Trophoblast cell (in vitro differentiated cells and primary cell): ENCODE measurements at places on chromosomes 7 and 10.

DNA sequence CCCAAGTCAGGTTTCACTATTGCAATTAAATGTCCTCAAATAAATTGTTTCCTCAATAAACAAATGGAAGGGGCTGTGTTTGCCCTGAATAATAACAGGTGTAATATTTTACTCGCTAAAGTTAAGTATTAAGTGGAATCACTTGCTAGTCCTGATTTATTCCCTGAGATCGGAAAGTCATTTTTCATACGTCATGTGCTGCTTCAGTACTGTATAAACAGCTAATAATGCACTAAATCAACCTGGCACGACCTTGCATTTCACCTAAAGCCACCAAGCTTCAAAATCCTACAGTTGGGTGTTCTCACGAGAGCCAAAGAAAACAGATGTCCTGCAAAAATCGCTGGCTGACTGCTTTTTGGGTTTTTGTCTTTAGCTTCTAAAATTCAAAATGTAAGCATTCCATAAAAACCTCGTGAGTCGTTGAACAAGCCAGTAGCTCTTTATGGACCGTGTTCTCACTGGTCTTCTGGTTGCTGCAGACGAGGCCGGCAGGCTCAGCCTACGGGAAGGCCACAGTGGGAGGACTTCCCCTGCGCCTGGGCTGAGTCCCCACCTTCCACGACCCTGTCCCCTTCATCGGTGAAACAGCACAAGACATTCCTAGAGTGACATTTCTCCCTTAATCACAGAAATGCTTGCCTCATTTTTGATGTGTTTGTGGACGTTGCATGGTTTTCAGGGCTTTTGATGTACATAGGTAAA is 17.9 kb upstream of the MNX1 start:
- peaks cover 25% of the 10 kb centered on the region for H3K27me3 ChIP-seq
- no peak for DNase-seq
- no peak overlapping the region for H3K27ac ChIP-seq
- no peaks in the 10 kb centered on the region for H3K36me3 ChIP-seq
- no peaks in the 10 kb centered on the region for H3K4me1 ChIP-seq

DNA sequence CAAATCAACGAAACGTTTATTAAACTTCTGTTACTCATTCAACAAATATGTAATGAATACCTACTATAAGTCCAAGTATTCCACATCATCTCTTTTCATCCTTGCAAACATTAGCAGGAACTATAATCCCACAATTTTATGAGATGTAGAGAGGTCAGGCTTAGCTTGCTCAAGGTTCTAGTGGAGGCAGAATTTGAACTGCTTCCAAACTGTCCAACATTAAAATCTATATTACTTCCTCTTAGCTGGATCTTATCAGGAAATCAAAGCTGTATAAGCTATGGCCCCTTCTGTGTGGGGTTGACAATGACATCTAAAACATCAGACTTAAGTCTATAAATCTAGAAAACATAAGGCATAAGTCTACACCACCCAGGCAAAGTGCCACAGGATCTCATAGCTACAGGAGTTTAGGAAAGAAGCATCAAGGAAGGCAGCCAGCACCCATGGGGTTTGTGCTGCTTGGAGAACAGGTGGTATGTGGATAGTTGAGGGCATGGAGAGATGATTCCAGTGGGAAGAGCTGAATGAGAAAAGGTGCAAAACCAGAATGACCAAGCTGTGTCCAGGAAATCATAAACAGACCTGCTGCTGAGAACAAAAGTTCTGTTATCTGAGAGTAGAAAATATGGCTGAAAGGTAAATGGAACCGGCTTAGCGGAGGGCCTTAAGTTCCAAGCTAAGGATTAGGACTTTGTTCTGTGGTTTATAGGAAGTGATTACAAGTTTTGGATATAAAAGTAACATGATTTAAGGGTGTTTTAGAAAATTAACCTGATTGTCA is 34.5 kb downstream of the PAPSS2 start:
- no peaks in the 10 kb centered on the region for H3K36me3 ChIP-seq
- no peak for DNase-seq
- no peak overlapping the region for H3K4me3 ChIP-seq
- H3K4me1 ChIP-seq: no peaks in the 10 kb centered on the region
- H3K27ac ChIP-seq: no peak overlapping the region

DNA sequence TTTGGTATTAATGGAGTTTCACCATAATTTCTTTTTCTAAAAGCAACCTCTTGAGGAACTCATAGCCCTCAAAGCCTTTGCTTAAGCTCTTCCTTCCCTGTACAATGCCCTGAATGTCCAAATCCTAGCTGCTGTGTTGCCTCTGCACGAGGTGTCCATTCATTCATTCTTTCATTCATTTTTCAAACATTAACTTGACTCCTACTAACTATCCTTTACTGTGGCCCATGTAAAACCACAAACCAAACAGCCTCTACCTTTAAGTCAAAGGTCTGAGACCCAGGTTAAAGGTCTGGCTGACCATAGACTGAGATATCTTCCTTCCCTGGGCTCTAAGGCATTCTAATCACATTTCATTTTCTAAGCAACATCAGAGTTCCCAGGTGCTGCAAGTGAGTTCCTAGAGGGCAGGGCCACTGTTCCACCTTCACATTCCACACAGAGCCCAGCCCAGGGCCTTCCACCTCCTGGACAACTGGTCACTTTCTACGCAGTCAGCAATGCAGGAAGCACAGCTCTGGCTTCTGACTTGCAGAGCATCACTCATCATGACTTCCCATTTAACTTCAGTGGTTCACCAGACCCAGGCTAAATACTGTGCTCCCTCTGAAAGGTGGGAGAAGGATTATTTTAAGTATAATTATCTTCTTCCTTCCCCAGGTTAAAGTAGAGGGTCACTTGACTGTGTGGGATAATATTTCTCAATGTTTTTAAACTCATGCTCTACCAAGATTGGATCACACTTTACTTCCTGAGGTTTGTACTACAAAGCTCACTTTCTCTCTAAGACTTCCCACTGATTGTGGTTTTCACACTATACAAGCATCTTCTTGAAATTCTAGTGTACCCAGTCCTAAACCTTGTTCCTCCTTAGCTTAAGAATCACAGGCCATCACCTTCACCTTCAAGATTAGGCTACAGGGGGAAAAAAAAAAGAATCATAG is 19.1 kb downstream of the ATXN7L1 start:
- no peaks in the 10 kb centered on the region for H3K27me3 ChIP-seq
- no peak overlapping the region for H3K4me3 ChIP-seq
- DNase-seq: no peak
- no peaks in the 10 kb centered on the region for H3K36me3 ChIP-seq

DNA sequence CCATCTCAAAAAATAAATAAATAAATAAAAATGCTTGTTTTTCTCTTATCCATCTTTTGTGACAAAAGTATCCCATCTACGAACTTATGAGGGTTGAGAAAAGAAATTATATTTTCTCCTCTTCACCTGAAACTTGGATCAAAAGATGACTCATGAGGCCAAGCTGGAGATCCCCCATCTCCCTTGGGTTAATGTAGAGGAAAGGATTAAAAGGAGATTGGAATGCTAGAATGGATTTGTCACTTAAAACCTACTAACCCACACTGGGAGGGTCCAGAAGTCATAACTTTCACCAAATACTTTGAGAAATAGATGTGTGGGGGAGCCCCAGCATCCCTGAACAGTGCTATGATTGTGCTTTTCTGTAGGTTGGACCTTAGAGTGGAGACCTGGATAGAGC is 46.3 kb upstream of the PIK3CG start:
- DNase-seq: no peak
- no peaks in the 10 kb centered on the region for H3K4me1 ChIP-seq
- no peaks in the 10 kb centered on the region for H3K36me3 ChIP-seq

GRCh38 chr10:108338146-108338545 is 1173.6 kb upstream of the SORCS1 start:
- no peak for DNase-seq
- H3K36me3 ChIP-seq: no peaks in the 10 kb centered on the region
- no peak overlapping the region for H3K27ac ChIP-seq
- no peak overlapping the region for H3K4me3 ChIP-seq
- H3K27me3 ChIP-seq: no peaks in the 10 kb centered on the region
- H3K4me1 ChIP-seq: no peaks in the 10 kb centered on the region
